Stimulated activated CD4-positive, alpha-beta T cell treated with anti-CD3 and anti-CD28 coated beads, TNF-alpha, amount 100 ng/mL, for 1 hour (primary cell): ENCODE measurements at places on chromosomes 1 and 21.

DNA sequence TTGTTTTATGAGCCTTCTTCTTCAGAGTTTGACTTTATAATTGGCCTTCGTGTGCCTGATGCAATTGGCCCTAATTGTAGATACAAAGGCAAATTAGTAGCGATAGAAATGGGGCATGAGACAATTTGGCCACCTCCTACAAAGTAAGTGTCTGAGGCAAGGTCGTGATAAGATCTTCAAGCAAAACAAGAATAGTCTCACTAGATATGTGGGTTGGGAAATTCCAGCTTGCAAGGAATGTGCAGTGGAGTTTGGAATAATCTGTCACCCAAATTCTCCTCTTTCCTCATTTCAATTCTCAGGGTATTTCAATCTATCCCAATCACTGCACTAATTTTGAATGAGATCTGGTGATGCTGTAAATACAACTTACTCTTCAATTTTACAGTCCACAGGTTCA lies 11.4 kb upstream of the TSNAX start:
- DNase-seq, result no peak

- DNase-seq, result no peak
Observed at GRCh38 chr1:85042413-85042812, 5.9 kb downstream of the MCOLN3 start.

- no peak for DNase-seq
Observed at GRCh38 chr1:55604179-55604578, 389.0 kb upstream of the USP24 start.

- no peak for DNase-seq
Observed at GRCh38 chr21:28644762-28645161, 347.9 kb downstream of the LTN1 start.

GRCh38 chr21:32918478-32919120 lies 107.1 kb upstream of the OLIG2 start:
- no peak for DNase-seq

DNA sequence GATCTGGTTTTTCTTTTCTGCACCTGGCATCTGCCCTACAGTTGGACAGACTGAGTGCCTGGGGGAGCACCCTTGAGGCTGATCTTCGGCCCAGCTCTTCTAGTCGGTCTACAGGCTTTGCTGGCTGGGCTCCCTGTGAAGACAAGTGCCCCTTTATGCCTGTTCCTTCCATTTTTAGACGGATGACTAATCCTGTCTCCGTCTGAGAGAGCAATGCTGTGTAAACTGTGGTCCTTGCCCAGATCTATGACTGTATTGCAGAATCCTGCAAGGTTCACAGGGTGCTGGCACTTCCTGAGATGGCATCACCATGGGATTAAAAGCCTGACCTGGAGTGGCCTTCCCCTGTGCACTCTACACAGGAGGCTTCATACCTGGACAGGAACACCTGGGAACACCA lies 47.6 kb upstream of the SAMD13 start:
- DNase-seq, result no peak

- no peak for DNase-seq
Observed at GRCh38 chr21:45573452-45574035, 31.3 kb upstream of the SLC19A1 start.

DNA sequence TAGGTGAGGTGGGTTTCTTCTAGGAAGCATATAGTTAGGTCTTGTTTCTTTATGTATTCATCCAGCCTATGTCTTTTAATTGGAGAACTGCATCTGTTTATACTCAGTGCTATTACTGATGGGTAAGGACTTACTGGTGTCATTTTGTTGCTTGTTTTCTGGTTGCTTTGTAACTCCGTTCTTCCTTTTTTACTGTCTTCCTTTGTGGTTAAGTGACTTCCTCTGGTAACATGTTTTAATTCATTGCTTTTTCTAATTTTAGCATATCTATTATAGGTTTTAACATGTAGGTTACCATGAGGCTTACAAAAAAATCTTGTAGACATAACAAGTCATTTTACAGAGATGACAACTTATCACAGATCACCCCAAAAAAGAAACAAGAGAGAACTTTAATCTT lies 160.8 kb downstream of the VAV3 start:
- no peak for DNase-seq

- peak; percentile 51 for DNase-seq
Observed at GRCh38 chr1:9629445-9630201, 21.9 kb upstream of the PIK3CD start.

- no peak for DNase-seq
Observed at GRCh38 chr1:181541947-181542346, 58.6 kb downstream of the CACNA1E start.

GRCh38 chr1:56202796-56203492 lies 376.4 kb downstream of the PLPP3 start:
- DNase-seq, result no peak

GRCh38 chr1:14476170-14476955 lies 122.1 kb upstream of the KAZN start:
- no peak for DNase-seq

DNA sequence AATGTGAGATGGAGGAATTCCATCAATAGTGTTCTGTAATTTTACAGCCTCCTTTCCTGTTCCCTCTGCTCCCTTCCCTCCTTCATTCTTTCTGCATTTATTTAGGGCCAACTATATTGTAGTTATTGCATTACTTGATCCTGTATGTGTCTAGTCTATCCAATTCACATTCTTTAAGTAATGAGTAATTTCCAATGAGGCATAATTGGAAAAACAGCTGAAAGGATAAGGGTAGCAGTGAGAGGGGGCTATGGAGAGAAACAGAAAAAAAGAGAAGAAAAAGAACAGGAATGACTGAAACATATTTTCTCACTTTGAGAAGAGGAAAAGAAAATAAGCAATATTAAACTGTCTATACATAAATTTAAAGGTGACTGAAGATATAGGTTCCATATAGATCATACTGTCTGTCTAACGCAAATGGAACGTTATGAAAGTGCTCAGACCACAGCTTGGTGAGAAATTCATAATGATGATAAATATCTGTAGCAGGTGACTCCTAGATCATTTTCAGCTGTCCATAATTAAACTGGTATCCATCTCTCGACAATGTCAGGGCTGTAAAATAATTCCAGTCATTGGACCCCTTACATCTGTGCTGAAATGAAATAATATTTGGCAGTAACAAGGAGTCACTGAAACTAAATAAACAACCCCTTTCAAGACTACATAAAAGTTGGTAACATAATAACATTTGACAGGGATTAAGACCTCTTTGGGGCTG lies 61.8 kb downstream of the SPAG17 start:
- DNase-seq, result no peak

- DNase-seq, result no peak
Observed at GRCh38 chr1:68973459-68974244, 476.8 kb upstream of the DEPDC1 start.

GRCh38 chr1:247812637-247813036 lies 11.3 kb downstream of the OR14A16 start:
- no peak for DNase-seq

GRCh38 chr1:114010433-114011184 lies 31.3 kb downstream of the OLFML3 start:
- DNase-seq, result no peak

GRCh38 chr1:17833661-17834501 lies 78.7 kb downstream of the ACTL8 start:
- DNase-seq, result no peak
